ENCODE measurements at places on chromosomes 12 and 14.

- peak; percentile 26 for DNase-seq
Measured at GRCh38 chr12:119036878-119037825, 55.8 kb downstream of the SRRM4 start.

DNA sequence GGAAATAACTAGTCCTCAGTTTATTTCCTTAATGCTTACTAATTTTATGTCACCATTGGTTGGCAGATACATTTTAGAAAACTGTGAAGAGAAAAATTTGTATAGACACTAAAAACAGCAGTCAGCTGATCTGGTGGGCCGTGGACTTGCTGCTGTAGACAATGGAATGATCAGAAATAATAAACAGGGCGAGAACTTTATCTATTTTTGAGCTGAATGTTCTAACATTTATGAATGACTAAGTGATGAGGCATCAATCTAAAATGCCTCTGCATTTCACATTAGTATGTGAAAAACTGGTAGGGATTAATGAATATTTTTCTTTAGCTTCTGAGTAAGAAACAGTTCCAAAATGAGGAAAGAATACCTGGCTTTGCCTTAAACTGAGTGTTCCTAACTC is 24.8 kb upstream of the PKP2 start:
- DNase-seq: no peak

DNA sequence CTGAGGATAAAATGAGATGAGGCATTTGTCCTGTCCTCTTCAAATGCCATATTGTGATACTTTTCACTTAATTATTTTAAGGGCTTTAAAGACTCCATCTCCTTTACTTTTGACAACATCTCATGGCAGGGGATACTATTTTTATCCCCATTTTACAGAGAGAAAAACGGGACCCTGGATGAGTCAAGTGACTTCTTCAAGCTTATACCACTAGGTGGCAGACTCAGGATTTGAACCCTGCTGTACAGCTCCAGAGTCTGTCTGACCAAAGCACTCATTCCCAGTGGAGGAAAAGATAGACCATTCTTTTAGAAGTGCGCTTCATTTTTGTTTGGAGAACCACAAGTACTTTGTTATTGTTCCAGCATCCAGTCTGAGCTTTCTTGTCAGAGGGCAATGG is 1.7 kb upstream of the SMOC1 start:
- DNase-seq: peak; percentile 37

DNA sequence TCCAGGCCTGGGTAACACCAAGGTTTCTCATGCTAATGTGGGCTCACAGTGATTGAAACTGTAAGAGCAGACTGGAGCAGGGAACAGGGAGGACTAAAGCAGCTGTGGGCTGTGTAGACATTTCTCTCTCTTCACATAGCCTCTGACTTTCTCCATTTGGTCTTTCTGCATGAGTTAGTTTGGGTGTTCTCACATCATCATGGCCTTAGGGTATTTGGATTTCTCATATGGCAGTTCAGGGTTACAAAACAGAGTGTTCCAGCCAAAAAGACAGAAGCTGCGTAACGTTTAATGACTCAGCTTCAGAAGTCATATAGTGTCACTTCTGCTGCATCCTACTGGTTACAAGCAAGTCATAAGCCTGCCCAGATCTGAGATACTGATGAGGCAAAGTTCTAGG is 52.0 kb upstream of the OSBPL8 start:
- DNase-seq: no peak

DNA sequence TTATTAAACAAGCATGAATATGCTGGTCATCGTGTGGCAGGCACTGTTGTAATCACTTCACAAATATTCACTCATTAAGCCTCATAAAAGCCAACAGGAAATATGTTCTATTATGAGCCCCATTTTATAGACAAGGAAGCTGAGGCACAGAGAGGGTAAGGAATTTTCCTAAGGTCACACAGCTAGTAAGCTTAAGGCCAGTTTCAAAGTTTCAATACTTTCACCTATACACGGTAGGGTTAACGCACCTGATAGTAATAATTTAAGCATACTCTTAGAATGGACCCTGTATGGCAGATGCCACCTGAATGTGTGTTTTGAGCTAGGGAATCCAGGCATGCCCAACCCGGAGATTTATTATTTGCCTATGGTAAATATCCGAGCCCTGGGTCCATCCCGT is 39.8 kb downstream of the EGLN3 start:
- no peak for DNase-seq

DNA sequence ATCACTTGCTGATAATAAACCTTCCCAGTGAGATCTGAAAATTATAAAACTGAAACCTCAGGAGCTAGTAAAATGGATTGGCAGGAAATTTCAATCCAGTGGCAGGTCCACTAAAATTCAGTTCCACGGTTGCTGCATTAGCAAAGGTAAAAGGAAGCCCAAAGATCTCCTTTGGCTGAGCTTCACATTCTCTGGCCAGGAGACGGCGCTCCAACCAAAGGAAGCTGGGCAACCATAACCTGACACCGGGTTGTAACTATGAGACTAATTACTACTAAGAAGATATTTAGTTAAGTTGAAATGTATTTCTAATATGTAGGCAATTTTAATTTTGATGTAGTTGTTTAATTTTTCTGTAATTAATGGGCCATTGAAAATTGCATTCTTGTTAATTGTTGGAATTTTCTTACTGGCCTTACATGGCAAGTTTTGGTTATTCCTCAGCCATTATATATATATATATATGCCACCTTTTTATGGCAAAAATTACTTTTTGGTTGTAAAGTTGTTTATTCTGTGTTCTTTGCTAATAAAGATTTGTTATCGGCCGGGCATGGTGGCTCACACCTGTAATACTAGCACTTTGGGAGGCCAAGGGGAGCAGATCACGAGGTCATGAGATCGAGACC is 17.0 kb downstream of the OR8S1 start:
- DNase-seq: peak; percentile 31

DNA sequence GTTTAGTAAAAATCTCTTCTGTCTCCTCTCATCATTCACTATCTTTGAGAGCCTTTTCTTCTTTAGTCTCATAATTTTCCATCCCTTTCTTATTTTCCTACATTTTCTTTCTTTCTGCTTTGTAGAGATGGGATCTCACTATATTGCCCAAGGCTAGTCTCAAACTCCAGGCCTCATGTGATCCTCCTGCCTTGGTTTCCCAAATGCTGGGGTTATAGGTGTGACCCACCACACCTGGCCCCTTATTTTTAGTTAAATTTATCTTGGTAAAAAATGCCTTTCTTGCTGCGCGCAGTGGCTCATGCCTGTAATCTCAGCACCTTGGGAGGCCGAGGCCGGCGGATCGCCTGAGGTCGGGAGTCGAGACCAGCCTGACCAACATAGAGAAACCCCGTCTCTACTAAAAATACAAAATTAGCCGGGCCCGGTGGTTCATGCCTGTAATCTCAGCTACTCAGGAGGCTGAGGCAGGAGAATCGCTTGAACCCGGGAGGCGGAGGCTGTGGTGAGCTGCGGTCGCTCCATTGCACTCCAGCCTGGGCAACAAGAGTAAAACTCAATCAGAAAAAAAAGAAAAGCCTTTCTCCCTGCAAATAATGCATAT is 996 bp downstream of the SLC2A3 start:
- DNase-seq: no peak

- DNase-seq: no peak
Measured at GRCh38 chr12:75000120-75000519, 209.5 kb downstream of the KCNC2 start.

GRCh38 chr12:1634590-1635191 is 5.7 kb downstream of the WNT5B start:
- DNase-seq: peak; percentile 68

- no peak for DNase-seq
Measured at GRCh38 chr14:61568572-61569011, 126.7 kb upstream of the HIF1A start.

DNA sequence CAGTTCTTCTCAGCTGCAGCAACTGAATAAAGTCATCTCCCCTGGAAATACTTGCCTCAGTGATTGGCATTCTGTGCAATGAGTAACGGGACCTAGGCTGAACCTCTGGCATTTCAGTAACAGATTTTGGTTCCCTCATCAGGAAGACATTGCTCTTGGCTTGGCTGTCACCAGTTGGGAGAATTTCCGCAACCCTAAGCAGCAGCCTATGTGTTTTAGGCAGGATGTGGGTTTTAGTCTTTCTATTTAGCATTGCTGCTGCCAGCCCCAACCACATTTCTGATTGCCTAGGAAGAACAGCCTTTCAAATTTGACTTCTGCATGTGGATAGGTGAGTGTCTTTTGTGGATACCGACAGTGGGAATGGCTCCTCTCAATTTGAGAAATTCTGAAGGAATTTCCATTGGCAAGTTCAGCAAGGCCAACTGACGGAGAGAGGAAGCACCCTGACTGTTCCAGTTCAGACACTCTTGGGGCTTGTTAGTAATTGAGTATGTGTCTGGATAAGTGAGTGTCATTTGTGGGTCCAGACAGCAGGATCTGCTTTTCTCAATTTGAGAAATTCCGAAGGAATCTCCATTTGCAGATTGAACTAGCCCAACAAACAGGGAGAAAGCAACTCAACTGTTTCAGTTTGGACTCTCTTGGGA is 19.0 kb upstream of the CLEC2A start:
- DNase-seq: no peak

GRCh38 chr14:94426526-94426925 is 26.1 kb downstream of the SERPINA11 start:
- DNase-seq: no peak

GRCh38 chr12:109722022-109722720 is 8.5 kb downstream of the FAM222A start:
- no peak for DNase-seq

- DNase-seq: no peak
Measured at GRCh38 chr12:129868575-129868974, 35.2 kb downstream of the TMEM132D start.

DNA sequence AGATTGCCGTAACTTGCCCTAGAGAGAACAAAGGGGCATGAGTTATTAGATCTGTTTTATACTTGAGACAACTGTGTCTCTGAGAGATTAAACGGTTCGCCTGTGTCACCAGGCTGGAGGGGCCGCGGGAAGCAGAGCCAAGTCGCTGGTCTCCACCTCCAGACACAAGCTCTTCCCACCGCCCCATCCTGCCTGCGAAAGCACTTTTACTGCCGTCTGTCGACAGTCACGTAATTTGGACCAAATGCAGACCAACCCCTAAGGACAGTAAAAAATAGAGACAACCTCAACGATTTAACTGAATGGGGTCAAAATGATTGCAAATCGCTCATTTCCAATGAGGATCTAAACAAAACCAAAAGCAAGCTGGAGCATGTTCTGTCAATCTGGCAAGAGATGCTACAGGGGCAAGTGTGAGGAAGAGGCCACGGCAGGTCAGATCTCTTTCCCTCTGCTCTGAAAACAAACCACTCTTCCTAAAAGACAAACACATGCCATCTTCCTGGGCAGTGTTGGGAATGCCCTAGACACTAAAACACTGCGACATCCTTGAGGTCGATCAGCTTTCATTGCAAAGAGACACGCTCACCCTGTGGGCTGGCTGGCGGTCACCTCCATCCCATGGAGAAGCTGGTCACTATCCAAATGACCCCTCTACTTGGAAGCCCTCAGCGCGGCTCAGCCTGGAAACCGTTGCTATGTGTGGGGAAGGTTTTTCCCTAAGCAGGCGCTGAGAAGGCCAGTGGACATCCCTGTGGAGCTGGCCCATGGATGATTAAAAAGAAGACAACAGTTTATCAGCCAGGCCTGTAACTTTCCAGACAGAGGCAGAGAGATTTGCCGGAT is 17.1 kb downstream of the GSC start:
- DNase-seq: no peak

- no peak for DNase-seq
Measured at GRCh38 chr14:61923348-61923747, 161.1 kb downstream of the SNAPC1 start.

- DNase-seq: no peak
Measured at GRCh38 chr14:100602621-100603230, 15.5 kb upstream of the BEGAIN start.

DNA sequence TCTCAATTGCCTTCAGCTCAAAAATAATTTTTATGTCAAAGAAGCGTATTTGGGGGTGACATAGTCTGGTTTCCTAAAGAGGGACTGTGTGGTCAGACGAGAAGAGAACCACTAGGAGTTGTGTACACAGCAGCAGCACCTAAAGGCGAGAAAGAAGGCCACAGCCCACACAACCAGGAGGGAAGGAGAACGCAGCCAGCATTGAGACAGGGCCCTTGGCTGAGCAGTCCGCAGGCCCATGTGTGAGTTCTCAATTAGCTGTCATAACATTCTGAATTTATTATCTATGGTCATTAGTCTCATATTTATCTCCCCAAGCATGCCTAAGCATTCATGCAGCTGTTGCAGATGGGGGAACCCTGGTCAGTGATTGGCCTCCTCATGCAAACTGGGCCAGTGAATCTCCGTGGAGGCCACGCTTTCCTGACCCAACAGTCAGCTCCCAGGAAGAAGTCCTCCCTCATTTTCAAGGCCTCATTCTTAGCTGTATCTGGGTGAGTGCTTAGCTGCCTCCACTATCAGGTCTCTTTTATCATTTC is 81.2 kb upstream of the ATF7IP start:
- DNase-seq: no peak

DNA sequence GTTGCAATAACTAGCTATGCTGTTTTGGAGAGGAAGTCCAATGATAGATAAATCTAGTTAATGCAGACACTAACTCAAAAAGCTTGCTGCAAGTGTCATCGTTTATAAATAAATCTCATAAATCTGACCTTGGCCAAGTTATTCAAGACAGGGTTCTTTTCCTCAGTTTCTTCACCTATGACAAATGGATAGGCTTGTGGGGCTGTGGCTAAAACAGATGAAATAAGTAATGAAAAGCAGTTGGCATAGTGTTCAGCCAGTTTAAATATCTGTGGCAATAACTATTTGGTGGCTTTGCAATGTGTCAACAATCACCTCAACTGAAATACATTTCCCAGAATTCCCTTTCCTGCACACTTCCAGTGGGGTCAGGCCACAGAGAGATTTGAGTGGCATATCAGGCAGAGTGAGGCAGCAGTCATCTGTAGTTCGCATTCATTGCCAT is 169.9 kb downstream of the DYRK2 start:
- no peak for DNase-seq

GRCh38 chr14:32319368-32320049 is 9.6 kb upstream of the AKAP6 start:
- no peak for DNase-seq

GRCh38 chr14:36716614-36717184 is 55.0 kb downstream of the PAX9 start:
- no peak for DNase-seq

DNA sequence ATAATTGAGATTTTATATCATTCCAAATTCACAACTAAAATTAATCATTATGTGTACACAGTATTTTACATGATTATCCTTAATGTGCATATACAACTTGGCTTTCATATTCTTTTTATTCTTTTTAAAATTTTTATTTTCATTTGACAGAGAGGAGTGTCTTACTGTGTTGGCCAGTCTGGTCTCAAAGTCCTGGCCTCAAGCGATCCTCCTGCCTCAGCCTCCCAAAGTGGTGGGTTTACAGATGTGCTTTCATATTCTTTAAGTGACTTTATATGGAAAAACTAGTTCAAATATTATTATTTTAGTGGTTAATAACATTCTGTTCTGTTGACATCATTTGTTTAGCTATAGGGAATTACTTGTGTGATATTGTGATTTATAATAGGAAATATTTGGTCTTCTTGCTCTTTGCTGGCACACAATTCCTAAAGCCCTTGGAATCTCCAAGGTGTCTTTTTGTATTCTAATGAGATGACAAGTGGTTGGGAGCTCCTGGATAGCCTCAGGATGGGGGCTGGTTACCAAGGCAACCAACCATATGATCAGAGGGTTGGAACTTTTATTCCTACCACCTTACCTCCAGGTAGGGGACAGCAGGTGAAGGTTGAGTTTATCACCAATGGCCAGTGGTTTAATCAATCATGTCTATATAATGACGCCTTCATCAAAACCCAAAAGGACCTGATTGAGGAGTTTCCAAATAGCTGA is 16.0 kb upstream of the ZNF410 start:
- no peak for DNase-seq
